Esophagus squamous epithelium (tissue), 5 donors: ENCODE measurements at places on chromosomes 3 and 15.

GRCh38 chr3:18716101-18716500, 291.0 kb upstream of the SATB1 start:
- DNase-seq, result no peak

GRCh38 chr3:56881841-56882240, 80.1 kb upstream of the ARHGEF3 start:
- DNase-seq, result no peak

- DNase-seq, result no peak
Observed at GRCh38 chr3:170424879-170425278, 6.2 kb downstream of the CLDN11 start.

DNA sequence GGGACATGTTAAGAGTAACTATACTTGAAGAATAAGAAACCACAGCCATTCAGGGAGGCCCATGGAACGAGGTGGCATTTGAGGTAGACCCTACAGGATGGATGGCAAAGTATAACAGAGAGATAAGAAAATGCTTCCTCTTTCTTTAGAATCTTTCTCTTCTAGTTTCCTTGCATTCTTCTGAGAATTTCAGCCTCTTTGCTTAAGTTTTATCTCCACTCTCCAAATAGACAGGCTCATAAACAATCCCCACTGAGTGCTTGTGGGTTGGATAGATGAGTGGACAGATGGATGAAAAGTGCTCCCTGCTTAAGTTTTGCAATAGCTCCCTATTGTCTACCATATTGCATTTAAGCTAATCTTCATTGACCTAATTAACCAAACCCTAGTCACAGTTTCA, 103.7 kb downstream of the MEX3B start:
- no peak for DNase-seq

DNA sequence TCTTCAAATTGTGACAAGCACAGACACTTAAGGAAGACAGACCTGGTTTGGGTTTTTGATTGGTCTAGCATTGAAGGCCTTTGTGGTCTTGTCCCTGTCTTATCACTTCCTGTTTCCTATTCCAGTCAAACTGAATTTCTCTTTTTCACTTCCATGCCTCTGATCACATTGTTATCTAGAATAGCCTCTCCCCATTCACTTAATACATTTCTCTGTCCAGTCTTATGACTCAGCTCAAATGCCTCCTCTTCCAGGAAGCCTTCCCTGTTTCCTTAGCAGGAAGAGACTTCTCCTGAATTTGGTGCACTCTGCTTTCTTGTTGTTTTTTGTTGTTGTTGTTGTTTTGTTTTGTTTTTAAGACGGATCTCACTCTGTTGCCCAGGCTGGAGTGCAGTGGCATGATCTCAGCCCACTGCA, 45.5 kb downstream of the LIMD1 start:
- no peak for DNase-seq

- DNase-seq, result no peak
Observed at GRCh38 chr15:60651101-60651500, 172.2 kb upstream of the ICE2 start.
